ENCODE measurements at places on chromosomes 3 and 15. TPM values are rescaled to one million over a fixed set of nuclear protein-coding genes. Genes with fewer than 3 reads are reported as not detected.

DNA sequence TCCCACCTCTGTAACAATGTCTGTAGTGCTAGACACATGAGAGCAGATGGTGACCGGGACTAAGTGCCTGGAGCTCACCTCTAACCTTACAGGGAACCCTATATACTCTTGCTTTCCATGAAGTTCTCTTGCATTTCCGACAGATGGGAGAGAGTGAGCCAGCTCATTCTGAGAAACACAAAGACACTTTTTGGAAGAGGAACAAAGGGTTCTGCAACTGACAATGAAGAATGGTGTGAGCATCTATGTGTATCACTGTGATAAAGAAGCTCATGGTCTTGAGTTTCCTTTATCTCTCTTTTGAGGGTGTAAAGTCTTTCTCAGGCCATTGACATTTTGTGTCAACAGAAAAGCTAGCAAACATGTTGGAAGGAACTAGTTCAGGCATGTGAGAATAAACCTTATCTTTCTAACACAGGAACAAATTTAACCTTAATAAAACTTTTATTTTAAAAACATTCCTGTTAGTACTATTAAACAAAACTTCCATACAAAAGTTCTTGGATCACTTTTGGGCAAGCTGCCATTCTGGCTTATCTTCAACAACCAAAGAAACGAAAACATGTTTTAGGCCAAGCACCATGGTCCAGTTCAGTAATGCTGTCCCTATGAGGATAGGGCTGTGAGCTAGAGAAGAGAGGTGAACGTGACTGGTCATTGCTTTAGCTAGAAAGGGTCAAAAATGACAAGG is 142.7 kb downstream of the THRB start:
- DNase-seq, result peak; percentile 60

- no peak for DNase-seq
Observed at GRCh38 chr3:30554317-30554690, 52.1 kb upstream of the TGFBR2 start.

DNA sequence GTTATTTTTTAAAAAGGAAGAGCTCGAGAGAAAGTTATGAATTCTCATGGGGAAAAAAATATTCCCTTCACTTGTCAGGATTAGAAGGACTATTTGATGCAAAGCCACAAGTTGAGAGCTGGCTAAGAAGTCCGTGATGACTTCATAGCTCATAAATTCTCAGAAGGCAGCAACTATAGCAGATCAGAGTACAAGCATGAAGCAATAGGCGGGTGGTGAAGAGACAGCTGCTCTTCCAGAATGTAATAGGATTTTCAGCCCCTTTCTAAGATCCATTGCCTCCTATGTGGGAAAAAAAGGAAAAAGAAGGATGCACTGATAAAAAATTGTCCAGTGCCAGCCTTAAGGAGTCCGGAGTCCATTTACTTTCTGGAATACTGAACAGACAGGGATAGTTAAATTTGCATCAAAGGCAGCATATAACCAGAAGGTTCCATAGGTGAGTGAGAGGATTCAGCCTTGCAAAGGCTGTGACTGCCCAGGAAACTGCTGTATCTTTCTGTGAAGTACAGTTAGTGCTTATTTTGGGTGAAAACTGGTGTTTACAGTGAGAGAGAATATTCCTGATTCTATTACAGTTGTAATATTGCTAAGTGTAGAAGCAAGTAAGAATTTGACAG is 929.5 kb upstream of the ALCAM start:
- peak; percentile 97 for DNase-seq

- DNase-seq, result no peak
Observed at GRCh38 chr3:138432576-138433240, 1.7 kb upstream of the ESYT3 start.

GRCh38 chr15:67080118-67080899 is 14.9 kb downstream of the SMAD3 start:
- peak; percentile 91 for DNase-seq

The MTMR10 gene
- total RNA-seq, result 74.9 TPM

DNA sequence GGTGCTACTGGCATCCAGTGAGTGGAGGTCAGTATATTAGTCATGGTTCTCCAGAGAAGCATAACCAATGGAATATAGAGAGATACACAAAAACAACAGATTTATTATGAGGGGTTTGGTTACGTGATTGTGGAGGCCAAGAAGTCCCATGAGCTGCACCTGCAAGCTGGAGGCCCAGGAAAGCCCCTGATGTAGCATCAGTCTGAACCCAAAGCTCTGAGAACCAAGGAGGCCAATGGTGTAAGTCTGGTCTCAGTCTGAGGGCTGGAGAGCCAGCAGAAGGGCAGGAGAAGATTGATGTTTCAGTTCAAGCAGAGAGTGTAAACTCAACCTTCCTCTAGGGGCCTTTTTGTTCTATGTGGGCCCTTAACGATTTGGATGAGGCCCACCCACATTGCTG is 144.1 kb downstream of the KLF13 start:
- DNase-seq, result no peak

- DNase-seq, result no peak
Observed at GRCh38 chr15:65311760-65312159, 7.3 kb downstream of the RNU5B-1 start.

The GABRG3 gene
- 1.7 TPM for total RNA-seq

GRCh38 chr3:48629894-48630293 is 5.4 kb downstream of the SLC26A6 start:
- DNase-seq, result no peak

DNA sequence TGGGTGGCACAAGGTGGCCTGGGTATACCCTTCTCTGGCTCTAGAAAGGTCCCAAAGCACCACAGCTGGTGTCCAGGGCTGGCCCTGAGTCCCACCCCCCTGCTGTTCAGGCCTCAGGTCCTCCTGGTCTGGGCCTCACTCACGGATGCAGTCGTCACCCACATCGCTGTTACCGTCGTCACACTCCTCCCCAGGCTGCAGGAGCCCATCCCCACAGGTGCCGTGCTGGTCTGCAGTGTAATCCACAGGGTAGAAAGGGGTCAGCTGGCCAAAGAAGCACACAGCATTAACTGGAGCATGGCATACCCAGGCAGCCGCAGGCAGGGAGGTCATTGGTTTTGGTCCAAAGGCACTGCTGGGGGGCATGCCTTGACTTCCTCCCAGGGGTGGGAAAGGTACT is 28.4 kb downstream of the EAF1 start:
- no peak for DNase-seq

- DNase-seq, result no peak
Observed at GRCh38 chr3:62373714-62374333, 474 bp upstream of the FEZF2 start.

The LIPC gene
- total RNA-seq, result 2.9 TPM

Data from umbilical cord (tissue), 2 donors.